ENCODE measurements at places on chromosomes 3 and 15.

- no peak for DNase-seq
These were observed 5.3 kb upstream of the DIS3L start for GRCh38 chr15:66288093-66288492.

DNA sequence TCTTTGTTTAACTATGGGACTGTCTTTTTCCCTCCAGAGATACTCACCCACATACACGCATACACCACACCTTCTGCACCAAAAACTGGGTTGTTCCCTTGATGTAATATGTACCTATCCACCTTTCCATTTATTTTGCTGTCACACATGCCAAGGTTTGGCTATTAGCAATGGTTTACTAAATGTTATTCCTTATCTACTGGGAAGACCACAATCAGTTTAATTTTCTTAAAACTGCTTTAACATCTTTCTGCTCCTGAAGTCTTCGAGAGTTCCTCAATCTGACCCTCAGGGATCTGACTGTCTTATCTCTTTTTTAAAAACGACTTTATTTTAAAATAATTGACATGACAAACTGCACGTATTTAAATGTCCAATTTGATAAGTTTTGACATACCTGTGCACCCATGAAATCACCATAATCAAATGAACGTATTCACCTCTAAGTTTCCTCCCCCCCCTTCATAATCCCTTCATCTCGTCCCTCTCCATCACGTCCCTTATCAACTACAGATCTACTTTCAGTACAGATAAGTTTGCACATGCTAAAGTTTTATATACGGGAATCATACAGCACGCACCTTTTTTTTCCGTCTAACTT lies 805 bp upstream of the TRPM7 start:
- DNase-seq, result no peak

GRCh38 chr3:16820485-16820884 lies 64.3 kb upstream of the PLCL2 start:
- DNase-seq, result no peak

- no peak for DNase-seq
These were observed 71.0 kb upstream of the MDFIC2 start for GRCh38 chr3:70383360-70383831.

DNA sequence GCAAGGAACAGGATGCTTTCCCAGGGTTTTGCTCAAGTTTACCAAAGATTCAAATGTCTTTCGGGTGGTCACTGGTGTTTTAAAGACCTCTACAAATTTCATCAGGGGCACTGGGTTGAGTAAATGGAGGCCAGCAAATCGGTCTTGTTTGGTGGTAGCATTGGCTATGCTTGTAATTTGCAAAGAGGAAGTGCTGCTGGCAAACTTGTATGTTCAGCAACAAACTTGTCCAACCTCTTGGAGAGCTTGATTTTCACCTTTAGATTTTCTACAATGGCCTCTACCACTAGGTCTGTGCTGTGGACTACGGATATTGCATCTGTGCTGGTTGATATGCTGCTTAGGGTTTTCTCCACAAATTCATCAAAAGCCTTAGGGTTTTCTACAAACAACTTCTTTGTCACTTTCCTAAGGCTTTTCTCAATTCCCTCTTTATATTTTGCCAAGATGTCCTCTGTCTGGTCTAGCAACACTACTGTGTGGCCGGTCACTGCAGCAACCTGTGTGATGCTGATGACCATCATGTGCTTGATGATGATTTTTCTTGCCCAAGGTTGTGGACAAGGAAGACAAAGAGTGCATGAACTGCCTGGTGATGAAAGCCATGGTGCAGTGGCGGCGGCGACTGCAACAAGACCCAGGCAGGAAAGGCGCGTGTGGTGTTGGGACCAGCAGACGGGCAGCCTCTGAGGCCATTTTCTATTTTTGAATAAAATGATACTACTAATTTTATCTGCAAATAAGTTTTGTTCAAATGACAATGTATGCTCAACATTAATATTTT lies 50.8 kb downstream of the RFX7 start:
- no peak for DNase-seq

DNA sequence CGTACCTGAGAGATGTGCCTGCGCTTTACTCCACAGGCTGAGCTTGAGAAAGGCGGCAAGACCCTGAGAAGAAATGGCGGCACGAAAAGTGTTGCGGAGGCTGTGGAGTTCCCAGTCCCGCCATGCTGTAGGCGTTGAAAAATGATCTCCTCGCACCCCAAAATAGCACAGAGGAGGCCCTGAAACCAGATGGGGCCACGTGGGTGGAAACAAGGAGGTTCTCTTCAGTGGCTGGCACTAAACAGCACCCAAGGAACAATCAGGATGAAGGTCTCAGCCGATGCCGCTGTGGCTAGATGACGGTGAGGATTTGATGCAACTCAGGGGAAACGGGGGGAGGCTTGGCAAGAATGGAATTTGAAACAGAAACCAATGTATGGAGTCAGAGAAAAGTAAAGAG lies 57.3 kb downstream of the TMEM212 start:
- DNase-seq, result no peak

- no peak for DNase-seq
These were observed 338.1 kb downstream of the GAP43 start for GRCh38 chr3:115961380-115961779.

GRCh38 chr15:63597821-63598220 lies 634 bp downstream of the FBXL22 start:
- DNase-seq, result no peak

- DNase-seq, result no peak
These were observed 18.4 kb upstream of the PLSCR4 start for GRCh38 chr3:146269271-146269670.

GRCh38 chr15:34206011-34206410 lies 3.9 kb downstream of the KATNBL1 start:
- no peak for DNase-seq

GRCh38 chr3:16551342-16551976 lies 38.0 kb upstream of the RFTN1 start:
- DNase-seq, result no peak

- DNase-seq, result no peak
These were observed 28.4 kb downstream of the SMAD6 start for GRCh38 chr15:66730168-66731021.

GRCh38 chr3:133675631-133676335 lies 14.0 kb upstream of the TOPBP1 start:
- no peak for DNase-seq

DNA sequence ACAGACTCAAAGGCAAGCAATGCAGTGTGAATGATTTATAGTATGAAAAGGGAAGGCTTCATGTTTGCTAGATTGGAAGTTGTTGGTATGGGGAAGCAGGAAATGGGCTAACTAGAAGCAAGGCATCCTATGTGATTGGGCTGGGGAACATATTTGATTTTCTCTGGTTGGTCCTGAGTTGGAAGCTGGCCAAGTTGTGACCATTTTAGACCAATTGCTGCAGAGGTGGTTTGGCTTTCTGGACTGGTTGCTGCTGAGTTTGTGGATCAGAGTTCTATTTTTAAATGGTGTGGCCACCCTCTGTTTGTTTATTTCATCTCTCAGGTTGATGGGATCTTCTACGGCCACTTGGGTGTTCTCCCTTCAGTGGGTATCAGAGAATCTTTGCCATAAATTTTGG lies 39.7 kb downstream of the NUDT16 start:
- no peak for DNase-seq

GRCh38 chr3:59240666-59241255 lies 190.9 kb upstream of the CFAP20DC start:
- DNase-seq, result no peak

GRCh38 chr15:67815036-67815592 lies 10.2 kb upstream of the SKOR1 start:
- no peak for DNase-seq

- DNase-seq, result peak; percentile 1
These were observed 135.0 kb downstream of the LRRK1 start for GRCh38 chr15:101054116-101054515.

GRCh38 chr15:82680200-82681102 lies 29.2 kb downstream of the AP3B2 start:
- no peak for DNase-seq

GRCh38 chr3:157982359-157982758 lies 123.9 kb downstream of the SHOX2 start:
- DNase-seq, result no peak

GRCh38 chr3:129195731-129196256 lies 12.1 kb upstream of the CNBP start:
- DNase-seq, result no peak

DNA sequence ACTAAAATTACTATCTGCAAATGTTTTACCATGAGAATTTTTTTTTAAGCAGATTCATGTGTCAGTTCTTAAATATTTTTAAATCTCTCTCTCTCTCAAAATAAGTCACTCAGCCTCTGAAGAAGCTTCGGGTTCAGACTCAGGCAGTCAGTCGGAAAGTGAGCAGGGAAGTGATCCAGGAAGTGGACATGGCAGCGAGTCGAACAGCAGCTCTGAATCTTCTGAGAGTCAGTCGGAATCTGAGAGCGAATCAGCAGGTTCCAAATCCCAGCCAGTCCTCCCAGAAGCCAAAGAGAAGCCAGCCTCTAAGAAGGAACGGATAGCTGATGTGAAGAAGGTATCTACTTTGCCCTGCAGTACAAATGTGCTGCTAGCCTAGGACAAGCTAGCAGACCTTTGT lies 24.1 kb downstream of the CHD2 start:
- no peak for DNase-seq

DNA sequence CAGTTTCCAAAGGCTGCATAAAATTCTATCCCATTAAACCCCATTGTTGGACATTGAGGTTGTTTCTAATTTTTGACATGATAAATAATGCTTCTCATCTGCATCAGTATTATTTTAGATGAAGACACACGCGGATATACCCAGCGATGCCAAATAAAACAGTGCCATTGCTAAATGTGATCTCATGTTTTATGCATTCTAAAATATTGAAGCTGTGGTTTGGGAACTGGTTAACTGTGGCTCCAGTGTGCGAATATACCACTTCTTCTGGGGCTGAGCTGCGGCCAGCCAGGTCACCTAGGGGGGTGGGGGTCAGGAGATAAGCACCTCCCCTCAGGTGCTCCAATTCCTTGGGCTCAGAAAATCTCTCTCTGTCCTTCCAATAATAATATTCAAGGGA lies 230.0 kb downstream of the ADAMTS9 start:
- no peak for DNase-seq

- DNase-seq, result no peak
These were observed 1389.3 kb upstream of the ALCAM start for GRCh38 chr3:103977417-103977816.

- DNase-seq, result no peak
These were observed 391.0 kb downstream of the NSUN3 start for GRCh38 chr3:94453864-94454263.

- DNase-seq, result no peak
These were observed 64.1 kb downstream of the CCR1 start for GRCh38 chr3:46143951-46144473.

DNA sequence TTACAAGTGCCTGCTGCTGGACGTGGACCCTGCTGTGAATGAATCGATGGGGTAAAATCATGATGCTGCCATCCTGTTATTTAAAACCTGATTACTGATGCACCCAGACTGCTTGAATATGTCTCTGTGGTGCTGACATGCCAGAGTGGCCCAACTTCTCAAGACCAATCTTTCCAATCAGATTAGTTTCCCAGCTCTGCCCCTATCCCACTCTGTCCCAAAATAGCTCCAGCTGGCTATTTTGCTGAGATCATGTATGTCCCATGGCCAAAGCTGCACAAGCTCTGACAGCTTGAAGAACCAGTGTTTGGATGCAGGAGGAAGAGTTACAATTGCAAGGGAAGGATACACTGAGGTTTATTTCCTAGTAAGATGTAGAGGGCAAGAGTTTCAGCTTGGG lies 153.6 kb downstream of the TMEM108 start:
- DNase-seq, result no peak

DNA sequence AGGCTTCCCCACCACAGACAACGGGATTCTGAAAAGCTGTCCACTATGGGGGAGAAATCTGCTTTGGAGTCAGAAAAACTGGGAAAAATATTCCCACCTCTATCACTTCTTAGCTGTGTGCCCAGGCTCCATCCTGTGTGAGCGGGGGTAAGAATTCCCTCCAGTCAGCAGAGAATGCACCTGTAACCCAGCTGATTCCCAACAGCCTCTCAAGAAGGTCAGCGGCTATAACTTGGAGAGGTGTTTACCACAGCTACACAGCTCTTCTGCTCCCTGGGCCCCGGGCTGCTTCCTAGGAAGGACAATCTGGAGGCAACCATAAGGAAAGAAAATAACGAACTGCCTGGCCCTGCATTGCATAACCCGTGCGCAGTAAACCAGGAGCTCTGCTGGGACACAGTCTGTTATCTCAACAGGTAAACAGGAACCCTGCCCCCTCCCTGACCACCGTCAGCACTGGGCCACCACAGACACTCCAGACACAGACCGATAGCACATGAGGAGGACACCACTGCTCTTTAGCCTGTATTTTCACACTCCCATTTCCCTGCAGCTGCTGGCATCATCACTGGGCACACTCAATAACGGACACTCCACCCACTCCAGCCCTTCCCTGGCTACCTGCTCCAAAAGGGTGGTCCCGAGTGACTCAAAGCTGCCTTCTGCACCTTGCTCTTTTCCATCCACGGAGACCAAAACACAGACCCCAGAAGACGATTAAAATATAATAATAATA lies 2.1 kb downstream of the RAB43 start:
- no peak for DNase-seq

DNA sequence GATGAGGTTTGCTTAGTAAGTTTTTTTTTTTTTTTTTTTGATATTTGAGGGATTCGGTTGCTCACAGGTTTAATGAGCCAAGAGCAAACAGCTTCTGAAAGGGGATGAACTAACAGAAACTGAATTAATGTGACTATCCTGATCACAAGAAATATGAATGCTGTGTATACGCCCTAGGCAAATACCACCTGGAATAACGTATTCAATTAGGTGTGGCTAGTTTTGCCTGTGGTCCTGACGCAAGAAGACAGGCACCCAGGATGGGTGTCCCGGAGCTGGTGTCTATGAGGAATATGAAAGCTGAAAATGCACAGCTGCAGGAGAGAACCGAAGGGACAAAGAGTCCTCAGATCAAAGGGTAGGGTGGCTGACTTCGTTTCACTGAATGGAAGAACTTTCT lies 14.6 kb downstream of the LSG1 start:
- no peak for DNase-seq

- DNase-seq, result no peak
These were observed 17.5 kb downstream of the TMEM207 start for GRCh38 chr3:190432216-190432615.

DNA sequence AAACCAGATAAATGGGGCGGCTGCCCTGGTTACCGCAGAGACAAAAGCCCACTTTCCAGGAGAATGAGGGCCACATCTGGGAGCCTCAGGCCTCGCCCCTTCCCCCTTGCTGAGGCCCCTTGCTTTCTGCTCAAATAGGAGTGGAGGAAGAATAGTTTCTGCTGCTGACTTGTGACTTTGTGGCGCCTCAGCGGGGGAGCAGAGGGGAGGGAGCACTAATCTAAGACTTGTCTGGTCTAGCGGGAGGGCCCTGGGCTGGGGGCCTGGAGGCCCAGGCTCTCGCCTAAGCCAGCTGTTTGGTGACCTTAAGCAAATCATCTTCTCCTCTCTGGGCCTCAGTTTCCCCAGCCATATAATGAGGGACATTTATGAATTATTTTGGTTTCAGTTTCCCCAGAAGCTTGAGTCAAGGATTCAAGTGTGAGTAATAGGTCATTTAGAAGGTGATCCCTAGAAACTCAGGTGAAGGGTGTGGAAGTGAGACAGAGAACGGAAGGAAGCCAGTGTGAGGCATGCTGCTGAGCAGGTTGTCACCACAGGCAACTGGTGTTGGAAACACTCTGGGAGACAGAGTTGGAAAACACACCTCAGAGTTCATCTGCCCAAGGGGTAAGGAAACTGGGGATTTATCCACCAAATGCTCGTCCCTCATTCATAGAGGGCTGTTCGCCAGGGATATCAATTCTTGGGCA lies 25.9 kb upstream of the SMAD3 start:
- DNase-seq, result no peak
